NCI-H2171 (cell line): ENCODE measurements at places on chromosomes 1 and 21.

DNA sequence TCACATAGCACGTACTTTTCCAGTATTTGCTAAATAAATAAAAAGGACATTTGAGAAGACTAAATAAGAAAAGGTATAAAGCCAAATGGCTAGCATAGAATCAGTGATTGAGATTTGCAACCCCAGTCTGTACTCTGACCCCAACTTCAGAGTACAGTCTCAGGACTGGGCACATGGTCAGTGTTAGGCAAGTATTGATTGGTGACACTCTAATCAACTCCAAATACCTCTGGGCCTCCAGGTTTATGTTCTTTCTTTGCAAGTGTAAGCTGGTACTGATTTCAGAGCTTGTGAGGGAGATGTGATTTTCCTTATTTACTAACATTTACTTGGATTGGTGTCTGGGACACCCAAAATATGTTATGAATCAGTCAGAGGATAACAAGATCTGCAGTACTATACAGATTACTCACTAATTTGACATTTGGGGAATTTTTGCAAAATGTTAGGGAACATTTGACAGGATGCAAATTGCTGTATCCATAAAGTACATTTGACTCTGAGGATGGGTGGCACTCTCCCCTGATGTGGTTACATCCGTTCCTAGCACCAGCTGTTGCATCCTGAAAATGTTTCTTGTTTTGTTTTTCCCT, 34.2 kb downstream of the LMO4 start:
- no peak for DNase-seq

- no peak for DNase-seq
Observed at GRCh38 chr21:45412909-45413611, 8.1 kb downstream of the COL18A1 start.

- no peak for DNase-seq
Observed at GRCh38 chr1:64882574-64883255, 83.6 kb downstream of the JAK1 start.

DNA sequence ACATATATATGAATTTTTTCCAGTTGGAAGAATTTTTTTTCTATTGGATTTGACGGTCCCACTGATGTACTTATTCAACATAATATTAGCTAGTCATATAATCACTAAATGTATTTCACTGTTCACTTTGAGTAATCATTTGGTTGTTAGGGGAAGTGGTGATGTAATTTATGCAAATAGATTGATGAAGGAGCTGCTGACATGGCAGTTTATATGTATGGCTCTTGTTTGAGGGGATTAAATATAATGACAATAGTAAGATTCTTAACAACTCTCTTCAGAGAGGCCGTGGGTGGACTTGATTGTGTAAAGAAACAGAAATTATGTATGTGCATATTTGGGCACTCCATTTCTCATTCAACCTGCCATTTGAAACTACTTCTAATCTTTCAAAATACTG, 653.6 kb upstream of the ADGRL4 start:
- DNase-seq = no peak

DNA sequence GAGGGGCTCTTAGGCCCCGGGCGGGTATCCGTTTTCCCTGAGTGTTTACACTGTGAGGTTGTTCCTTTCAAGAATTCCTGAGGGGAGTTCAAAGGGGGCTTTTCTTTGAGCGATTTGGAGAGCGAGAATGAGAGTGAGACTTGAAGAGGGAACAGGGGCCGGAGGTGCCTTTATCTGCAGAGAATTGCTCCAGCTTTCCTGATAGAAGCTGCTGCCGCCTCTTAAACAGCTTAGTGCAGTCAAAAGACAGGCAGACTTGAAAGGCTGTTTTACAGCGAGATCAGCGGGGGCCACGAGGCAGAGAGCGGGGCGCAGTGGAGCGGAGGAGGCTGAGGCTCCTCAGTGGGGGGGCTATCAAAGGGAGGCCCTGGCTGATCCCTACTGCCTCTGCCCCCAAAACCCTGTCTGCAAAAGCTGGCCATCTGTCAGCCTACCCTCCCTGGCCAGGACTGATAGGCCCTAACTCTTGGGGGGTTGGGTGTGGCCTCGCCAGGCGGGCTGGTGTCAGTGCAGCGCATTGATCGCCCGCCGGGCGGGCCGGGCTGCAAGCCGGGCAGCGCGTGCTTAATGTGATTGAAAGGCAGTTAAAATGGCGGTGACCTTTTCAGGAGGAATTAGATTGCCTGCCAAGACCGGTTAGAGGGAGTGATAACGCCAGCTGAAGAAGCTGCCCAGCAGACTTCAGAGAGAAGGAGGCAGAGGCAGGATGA, 36.4 kb downstream of the TMEM53 start:
- DNase-seq = no peak

DNA sequence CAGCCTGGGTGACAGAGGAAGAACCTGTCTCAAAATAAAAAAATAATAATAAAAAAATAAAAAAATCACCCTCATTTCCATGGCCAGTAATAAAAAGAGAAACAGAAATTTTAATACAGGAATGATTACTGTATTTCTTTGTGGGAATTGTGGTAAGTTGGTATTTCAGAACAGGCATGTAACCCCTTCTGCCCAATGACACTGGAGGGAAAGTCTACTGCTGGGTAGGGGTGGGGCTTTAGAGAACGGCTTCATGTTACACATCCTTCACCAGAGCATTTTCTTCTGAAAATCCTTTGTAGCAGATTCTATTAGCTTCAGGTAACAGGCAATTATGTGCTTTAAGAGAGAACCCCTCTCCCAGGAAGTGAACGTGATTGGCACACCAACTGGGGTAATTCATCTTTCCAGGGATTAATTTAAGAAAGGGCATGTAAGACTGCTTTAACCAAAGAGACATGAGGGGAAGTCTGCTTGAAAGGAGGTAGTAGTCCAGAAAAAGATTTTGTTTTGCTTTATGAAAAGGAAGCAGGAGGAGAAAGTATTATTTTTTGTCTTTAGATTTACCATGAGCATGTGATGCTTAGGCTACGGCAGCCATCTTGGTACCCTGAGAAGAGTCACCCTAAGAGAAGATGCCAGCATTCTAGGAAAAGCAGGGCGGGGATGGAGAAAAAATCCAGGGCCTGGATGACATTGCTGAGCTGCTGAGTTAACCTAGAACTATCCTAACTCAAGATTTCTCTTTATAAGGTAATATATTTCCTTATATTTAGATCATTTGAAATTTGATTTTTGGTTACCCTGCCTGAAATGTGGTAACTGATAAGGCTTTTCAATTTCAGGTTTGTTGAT, 57.7 kb upstream of the DPT start:
- DNase-seq = no peak

GRCh38 chr1:211695135-211695816, 19.9 kb upstream of the NEK2 start:
- DNase-seq = no peak

- no peak for DNase-seq
Observed at GRCh38 chr1:88455621-88456256, 228.3 kb upstream of the PKN2 start.

GRCh38 chr1:199041173-199041914, 402.5 kb downstream of the PTPRC start:
- DNase-seq = no peak

DNA sequence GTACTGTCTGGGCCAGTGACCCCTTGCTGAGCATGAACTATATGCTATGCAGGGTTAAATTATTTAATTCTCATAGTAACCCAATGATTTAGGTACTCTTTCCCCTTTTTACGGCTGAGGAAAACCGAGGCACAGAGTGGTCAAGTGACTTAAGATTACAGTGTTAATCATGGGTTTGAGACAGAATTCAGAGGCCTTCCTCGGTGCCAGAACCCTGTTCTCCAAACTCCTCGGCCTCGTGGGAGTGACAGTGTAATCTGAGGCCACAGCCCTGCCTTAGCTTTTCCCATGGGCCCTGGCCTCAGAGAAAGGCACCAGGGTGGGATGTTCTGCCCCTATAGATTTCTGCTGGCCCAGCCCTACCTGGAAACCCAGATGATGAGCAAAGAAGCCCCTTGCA, 86.4 kb upstream of the ZNF648 start:
- no peak for DNase-seq

GRCh38 chr1:93468662-93469061, 20.7 kb downstream of the FNBP1L start:
- DNase-seq = no peak

GRCh38 chr1:119453021-119453420, 38.1 kb downstream of the HSD3B2 start:
- no peak for DNase-seq

DNA sequence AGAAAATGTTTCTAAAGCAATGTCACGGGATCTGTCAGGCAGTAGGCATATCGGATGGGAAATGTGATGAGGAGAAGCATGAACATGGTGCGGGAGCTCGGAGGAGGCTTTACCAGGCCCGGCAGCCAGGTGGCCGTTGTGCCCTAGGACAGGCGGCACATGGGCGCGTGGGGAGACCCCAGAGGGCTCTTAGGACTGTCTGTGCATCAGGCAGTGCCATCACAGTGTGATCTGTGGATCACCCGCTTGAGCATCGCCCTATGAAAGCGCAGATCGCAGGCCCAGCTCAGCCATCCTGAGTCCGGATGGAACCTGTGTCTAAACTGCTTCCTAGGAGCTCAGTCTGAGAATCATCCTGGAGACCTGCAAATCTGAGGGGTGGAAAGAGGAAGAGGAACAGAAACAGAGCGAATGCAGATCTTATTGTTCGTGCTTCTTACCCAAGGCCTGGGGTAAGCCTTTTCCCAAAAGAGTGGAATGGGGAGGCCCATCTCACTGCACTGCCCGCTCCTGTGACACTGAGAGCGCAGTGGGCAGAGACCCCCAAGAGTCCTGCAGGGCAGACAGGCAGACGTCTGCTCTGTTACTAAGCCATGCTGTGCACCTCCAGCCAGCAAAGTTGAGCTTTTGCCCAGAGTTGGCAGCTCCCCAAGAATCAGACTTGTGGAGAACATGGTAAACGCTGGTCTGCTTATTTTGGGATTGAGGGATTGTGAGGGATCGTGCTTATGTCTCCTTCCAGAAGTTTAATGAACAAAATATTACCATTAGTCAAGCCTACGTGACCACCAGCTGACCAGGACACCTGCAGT, 251.0 kb downstream of the RHOU start:
- DNase-seq = peak; percentile 42

DNA sequence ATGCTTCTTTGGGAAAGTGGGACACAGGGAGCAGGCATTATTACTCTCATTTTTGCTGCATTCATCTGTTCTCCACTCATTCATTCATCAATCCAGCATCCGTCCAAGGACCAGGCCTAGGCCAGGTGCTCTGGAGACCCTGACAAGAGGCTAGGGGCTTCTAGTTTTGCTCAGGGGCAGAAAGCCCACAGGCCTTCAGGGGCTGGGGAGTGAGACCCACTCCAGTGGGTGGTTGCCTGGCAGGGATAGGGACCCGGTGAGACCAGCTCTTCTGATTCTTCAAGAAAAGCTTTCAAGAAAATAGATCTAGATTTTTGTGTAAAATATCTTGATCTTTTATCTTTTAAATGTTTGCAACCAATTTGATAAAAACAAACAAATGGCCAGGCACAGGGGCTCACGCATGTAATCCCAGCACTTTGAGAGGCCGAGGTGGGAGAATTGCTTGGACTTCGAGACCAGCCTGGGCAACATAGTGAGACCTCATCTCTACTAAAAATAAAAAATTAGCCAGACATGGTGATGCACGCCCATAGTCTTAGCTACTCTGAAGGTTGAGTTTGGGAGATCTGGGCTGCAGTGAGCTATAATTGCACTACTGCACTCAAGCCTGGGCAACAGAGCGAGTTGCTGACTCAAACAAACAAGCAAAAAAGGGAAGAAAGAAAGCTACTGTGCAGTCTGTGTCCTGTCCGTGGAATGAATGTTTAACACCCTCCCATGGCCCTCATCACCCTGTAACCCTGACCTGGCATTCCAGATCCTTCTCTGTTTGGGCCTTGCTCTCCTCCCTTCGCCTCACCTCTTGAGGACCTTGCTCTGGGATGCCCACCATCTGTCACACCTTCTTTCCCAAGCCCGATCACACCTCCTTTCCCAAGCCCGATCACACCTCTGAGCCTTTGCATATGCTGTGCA, 17.3 kb upstream of the LRP8 start:
- DNase-seq = no peak

DNA sequence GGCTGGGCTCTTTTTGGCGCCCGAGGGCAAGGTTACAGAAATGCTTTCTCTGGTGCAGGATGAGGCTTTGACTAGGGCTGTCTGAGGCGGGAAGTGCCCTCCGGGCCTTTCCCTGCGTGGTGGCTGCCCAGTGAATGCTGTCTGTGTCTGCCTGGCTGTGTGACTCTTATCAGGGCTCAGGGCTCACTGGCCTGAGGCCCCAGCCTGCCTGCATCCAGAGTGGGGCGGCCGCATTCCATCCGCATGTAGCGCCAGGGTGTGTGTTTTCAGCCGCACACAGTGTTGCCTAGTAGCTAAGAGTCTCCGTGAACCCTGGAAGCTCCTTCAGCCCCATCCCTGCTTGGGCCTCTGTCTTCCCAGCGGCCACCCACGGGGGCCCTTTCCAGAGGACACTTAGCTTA, 59.1 kb downstream of the FAAP20 start:
- no peak for DNase-seq

- no peak for DNase-seq
Observed at GRCh38 chr1:108570128-108570527, 10.2 kb downstream of the EEIG2 start.

DNA sequence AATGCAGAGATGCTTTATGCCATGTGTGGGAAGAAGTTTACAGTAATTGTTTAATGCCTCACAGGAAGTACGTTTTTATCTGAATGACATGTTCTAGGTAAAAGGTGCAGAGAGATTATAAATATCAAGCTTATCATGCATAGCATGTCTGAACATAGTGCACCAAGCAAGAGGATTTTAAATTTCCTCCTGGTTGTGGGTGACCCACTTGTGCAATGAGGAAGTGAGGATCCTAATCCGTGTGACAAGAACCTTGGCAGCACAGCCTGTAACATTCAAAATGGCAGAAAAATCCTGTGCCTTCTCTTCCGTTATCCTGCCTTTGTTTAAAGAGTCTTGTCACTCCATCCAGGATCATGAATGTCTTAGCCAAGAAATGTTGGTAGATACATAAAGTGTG, 75.6 kb downstream of the PLA2G4A start:
- no peak for DNase-seq

- no peak for DNase-seq
Observed at GRCh38 chr1:210582205-210582970, 253.7 kb downstream of the HHAT start.

GRCh38 chr1:205054013-205054412, 11.0 kb downstream of the CNTN2 start:
- no peak for DNase-seq

DNA sequence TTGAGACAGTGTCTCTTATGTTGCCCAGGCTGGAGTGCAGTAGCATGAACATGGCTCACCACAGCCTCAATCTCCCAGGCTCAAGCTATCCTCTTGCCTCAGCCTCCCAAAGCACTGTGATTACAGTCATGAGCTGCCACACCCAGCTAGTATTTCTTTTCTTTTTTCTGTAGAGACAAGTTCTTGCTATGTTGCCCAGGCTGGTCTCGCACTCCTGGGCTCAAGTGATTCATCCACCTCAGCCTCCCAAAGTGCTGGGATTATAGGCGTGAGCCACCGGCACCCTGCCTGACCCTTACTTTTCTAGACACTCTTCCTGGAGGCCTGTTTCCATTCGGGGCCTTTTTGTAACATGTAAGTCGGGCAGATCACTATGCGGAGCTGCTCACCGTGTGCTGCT, 30.1 kb upstream of the SRP9 start:
- DNase-seq = no peak
